ENCODE measurements at places on chromosomes 12 and 14.

DNA sequence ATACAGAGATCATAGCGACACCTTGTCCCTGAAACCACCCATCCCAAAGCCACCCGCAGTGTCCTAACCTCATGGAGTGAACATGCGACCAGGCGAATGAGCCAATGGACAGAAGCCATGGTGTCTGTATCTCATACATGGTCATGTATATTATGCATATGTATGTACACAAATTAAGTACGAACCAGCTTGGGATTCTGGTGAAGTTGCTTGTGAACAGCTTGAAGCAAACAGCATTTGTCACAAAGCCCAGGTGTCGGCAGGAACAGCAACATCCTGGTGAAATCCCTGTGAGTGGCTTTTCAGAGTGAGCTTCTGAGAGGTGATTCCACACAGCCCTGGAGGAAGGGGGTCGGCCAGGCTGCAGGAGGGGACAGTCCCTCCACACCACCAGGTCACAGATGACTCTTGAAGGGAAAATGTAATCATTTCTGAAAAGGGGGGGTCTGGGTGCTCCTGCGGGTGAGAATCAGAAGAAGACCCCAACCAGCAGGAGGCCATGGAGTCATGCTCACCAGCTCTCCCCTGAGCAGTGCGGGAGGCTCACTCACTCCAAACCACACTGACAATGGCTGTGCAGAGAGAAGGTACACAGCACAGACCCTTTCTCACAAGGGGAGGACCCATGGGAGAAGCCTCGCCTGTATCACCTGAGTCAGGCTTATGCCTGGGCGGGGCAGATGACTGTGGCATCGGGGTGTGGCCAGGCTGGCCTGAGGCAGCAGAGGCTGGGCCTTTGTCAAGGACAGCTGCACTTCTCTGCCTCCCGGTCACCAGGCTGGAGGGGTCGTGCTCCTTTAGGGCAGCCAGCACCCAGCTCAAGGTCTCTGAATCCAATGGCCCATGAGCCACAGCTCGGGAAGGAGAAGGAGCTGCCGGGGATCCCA, 14.3 kb downstream of the CHGA start:
- DNase-seq: no peak

DNA sequence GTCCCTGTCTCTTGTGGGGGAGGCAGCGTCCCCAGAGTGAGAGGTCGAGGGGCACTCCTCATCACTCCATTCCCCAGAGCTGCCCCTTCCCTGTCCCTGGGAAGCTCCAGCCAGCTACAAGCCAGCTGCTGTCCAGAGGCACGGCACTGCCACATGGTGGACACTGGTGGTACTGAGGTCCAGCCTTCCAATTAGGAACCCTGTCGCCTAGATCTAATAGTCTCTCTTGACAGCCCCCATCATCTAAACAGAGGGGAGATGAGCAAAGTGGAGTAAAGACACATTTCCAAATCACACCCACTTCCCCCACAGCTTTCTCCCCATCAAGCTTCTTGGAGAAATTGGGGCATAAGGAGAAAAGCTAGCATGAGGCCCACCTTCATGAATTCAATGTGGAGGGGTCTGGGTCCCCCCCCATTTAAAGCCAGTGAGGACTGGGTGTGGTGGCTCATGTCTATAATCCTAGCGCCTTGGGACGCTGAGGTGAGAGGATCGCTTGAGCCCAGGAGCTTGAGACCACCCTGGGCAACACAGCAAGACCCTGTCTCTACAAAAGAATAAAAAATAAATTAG, 2.1 kb upstream of the INHBE start:
- DNase-seq: peak; percentile 81

GRCh38 chr12:62006076-62006732, 254.0 kb upstream of the USP15 start:
- peak; percentile 42 for DNase-seq

GRCh38 chr12:89497005-89497404, 27.6 kb downstream of the GALNT4 start:
- peak; percentile 56 for DNase-seq

GRCh38 chr14:91058042-91058581, 2.3 kb downstream of the RPS6KA5 start:
- DNase-seq: no peak

GRCh38 chr14:97361181-97361580, 564.0 kb downstream of the VRK1 start:
- DNase-seq: no peak

DNA sequence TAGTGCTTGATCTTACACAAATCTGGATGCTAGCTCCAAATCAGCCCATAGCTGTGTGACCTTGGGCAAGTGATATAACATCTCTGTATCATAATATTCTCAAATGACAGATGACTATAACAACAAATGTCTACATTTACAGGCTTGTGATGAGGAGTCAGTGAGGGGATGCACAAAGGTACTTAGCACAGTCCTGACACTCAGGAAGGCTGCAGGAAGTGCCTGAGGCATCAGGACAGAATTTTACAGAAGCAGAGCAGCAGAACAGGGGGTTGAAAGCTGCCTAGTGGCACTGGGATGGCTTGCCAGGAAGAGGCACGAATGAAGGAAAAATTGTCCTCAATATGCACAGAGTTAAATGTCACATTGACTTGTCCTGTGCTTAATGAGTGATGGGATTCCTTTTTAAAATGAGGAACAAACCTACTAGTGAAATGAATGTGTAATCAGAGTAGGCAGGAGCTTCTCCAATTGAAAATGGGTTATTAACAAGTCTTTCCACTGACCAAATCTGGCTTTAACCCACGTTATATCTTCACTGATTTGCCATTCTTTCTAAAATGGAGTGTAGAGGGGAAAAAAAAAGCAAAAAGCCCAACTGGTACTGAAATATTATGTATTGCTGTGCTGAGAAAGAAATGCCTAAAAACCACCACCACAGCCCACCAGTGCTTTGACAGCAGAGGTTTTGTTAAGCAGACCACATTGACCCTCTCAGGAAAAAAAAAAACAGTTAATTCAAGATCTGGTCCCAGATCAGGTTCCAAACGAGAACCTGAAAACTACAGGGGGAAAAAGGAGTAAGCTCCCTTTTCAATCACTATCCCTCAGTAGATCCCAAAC, 11.6 kb downstream of the BTG1 start:
- DNase-seq: no peak

GRCh38 chr12:124411281-124411878, 116.5 kb downstream of the RFLNA start:
- DNase-seq: peak; percentile 96

DNA sequence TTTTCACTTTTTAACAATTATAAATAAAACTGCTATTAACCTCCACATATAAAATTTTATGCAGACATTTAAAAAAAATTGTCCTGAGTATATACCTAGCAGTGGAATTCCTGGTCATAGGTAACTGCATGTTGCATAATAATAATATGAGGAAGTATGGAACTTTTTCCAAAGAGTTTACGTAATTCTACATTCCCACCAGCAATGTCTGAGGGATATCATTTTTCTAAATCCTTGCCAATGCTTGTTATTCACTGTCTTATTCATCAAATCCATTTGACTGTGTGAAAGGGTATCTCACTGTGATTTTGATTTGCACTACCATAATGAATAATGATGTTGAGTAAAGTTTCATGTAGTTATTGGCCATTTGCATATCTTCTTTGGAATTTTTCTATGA, 393.8 kb downstream of the LRFN5 start:
- no peak for DNase-seq

- no peak for DNase-seq
Observed at GRCh38 chr14:94400422-94400841, 12.0 kb upstream of the SERPINA1 start.

GRCh38 chr12:78004249-78005093, 173.8 kb downstream of the NAV3 start:
- no peak for DNase-seq

DNA sequence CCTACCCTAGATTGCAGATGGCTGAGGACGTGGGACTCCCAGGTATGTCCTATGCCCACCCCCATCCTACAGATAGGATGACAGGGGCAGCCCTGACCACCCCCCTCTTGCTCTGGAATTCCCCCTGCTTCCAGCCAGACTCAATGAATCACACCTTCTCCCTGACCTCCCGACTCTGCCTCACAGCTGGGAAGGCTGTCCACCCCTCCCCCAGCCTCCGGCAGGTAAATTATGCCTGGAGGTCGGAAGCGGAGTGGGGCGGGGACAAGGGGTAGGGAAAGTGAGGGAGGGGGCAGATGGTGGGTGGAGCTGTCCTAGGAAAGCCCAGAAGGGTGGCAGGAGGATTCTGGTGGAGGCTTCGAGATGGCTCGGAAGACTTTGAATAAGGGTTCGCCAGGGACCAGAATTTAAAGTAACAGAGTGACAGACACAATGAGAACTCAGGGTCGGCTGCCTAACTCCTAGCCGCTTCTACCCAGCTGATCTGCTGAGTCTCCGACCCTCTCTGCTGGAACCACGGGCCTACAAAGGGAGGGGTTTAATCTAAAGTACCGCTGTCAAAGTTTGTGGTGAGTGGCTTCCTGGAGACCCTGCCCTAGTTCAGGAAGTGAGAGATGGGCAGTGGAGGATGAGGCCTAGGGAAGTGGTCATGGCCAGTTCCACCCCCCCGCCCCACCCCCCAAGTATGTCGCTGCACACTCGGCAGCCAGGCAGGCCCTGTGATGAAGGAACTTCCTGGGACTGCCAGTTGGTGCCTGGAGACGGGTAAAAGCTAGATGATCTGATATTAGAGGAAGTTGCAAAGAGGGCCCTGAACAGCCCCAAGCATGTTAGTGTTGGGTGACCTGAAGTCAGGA, 4.2 kb downstream of the PLEKHG3 start:
- no peak for DNase-seq

- peak; percentile 1 for DNase-seq
Observed at GRCh38 chr12:43578782-43579181, 26.8 kb upstream of the ADAMTS20 start.

DNA sequence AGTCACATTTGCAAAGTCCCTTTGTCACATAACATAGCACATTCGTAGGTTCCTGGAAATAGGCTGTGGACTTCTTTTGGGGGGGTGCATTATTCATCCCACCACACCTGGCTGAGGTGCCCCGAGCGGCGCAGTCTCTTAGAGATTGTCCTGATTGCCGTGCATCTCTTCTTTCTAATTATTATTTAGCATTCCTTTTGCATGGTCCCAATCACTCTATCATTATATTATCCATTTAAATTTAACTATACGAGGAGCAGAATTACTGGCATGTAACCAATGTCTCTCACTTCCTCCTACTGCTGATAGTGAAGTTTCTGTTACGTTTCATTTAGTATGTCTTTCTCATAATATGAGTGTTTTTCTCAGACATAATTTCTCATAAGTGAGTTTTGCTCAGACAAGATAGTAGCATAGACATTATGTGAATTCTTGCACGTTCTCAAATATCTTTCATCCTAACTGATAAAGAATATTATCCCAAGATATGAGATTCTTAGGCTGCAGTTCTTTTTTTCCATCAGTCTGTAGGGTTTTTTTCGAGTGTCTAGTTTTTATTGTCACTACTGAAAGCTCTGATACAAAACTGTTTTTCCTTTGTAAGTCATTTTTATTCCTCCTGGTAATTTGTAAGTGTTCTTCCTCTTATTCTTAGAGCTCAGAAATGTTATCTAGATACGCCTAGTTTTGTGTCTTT, 444.3 kb downstream of the NELL2 start:
- DNase-seq: no peak

DNA sequence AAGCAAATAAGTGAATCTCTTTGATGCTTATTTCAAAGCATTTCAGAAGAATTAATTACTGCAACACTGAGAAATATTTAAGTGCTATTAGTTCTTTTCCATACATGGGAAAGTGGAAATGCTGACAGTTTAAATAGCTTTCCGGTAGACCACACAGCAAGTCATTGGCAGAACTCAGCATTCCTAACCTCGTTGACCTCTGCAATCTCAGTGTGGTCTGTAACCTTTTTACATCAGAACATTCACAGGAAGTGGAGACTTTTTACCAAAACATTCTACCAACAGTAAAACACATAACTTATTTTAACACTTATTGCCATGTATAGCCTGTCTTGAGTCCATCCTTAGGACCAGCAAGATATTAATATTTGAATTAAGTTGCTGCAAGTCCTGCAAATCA, 249.5 kb upstream of the DCN start:
- no peak for DNase-seq

DNA sequence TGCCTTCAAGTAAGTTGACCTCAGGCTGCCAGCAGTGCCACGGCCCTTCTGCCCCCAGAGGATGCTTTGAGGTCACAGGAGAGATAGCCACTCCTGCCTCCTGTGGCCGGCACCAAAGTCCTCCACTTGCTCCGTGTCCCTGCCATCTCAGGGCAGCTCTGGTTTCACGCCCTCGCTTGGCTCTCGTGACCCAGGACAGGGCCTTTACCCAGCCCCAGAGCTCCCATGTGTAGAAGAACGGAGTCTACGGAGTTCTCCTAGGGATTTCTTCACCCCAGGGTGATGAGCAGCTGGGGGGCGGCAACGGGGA, 178.1 kb downstream of the ADGRD1 start:
- no peak for DNase-seq

DNA sequence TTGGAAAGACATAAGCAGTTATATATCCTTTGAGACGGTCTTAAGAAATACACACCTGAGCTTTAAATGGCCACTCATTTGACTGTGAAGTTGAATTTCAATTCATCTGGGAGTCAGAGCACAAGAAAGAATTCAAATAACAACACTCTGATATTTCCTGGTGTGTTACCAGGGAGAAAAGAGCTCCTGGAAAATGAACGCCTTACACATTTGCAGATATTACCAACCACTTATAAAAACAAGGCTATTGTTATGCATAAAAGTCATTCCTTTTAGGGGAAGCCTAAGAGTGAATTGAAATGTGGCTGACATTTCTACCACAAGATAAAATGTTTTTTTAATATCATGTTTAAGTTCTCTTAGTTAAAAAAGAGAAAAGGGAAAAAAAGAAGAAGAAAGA, 229.2 kb upstream of the PLEKHG7 start:
- DNase-seq: no peak

DNA sequence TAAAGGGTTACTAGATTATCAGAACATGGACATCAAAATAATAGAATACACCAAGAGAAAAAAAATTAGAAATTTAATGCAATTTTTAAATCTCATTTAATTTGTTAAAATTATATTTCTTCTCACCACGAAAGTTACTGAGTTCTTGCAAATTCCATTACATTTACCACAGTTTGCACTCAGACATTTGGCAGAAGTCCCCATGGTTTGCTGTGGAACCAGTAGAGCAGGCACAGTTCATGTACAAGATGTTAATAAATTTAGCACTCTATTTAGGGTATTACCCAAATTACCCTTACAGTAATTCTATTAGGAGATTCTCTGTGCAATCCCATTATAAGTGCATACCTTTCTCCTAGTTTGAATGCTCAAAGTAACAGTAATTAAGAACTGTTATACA, 9.7 kb downstream of the SCN8A start:
- no peak for DNase-seq

DNA sequence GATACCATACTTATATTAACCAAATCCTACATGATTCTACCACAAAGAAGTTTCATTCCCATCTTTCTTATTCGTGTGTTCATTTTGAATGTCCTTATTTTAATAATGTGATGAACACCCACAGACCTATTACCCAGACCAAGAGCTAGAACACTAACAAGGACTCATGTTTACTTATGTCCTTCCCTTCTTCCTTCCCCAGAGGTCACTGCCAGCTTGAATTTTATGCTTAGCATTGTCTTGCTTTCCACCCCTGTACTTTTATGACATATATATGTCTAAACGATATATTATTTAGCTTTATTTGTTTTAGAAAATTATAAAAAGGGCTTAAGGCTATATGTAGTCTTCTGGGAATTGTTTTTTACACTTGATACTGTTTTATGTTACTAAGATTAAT, 238.6 kb downstream of the LRIG3 start:
- DNase-seq: no peak

All from fibroblast of the aortic adventitia (primary cell).